ENCODE measurements at places on chromosomes 7 and 10.

GRCh38 chr7:139830782-139831501 is 1.9 kb downstream of the TBXAS1 start:
- no peak for DNase-seq

DNA sequence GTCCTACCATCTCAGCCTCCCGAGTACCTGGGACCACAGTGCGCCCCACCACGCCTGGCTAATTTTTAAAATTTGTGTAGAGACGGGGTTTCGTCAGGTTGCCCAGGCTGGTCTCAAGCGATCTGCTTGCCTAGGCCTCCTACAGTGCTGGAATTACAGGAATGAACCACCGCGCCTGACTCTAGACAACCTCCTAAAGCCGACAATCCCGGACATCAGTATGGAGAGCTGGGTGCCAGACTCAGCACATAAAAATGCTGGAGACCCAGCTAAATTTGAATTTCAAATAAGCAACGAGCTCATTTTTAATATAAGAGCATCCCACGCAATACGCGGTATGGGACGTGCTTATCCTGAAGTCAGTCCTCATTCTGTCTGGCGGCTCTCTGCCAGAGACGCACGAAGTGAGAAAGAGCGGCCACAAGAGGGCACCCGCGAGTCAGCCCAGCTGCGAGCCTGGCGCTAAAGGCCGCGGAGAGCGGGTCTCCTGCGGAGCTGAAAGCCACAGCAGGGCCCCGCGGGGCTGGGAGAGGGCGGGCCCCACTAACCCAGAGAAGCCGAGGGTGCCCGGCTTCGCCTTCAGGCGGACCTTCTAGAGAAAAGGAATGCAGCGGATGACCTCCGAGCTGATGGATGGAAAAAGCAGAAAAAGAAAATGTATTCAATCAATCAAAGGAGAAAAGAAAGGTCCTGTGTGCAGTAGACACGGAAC is 7.0 kb downstream of the CALY start:
- peak; percentile 77 for DNase-seq

- DNase-seq, result no peak
Observed at GRCh38 chr7:16833373-16833772, 28.6 kb upstream of the AGR2 start.

- no peak for DNase-seq
Observed at GRCh38 chr10:97022616-97023015, 163.1 kb downstream of the SLIT1 start.

DNA sequence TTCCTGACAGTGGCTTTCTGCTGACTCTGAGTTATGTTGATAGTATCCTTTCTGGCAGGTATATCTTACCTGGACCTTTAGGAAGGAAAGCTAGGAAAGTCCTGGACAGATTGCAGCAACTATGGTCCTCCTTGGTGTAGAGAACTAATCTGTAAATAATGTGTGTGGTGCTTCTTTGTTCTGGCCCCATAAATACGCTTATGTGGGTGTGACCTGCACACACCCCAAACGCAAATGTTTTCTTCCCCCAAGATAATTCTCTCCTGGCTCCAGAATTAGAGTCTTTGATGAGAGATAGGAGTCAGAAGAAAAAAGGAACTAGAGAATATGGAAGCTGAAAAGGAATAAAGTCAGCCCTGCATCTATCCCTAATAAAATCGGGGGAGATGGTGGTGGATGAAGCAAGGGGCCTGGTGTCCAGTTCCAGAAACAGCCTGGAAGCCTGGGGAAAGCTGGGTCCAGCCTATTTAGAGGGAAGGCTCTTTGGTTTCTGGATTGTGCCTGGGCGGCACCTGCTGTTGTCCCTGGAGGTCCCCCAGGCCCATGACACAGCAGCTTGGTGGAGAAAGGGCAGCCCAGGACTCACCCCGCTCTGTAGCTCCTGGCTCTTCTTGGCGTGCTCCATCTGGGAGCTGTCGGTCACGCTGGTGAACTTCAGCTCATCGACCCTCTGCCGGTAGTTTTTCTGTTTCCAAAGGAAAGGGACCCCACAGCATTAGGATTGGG is 38.2 kb downstream of the NRAP start:
- DNase-seq, result no peak

DNA sequence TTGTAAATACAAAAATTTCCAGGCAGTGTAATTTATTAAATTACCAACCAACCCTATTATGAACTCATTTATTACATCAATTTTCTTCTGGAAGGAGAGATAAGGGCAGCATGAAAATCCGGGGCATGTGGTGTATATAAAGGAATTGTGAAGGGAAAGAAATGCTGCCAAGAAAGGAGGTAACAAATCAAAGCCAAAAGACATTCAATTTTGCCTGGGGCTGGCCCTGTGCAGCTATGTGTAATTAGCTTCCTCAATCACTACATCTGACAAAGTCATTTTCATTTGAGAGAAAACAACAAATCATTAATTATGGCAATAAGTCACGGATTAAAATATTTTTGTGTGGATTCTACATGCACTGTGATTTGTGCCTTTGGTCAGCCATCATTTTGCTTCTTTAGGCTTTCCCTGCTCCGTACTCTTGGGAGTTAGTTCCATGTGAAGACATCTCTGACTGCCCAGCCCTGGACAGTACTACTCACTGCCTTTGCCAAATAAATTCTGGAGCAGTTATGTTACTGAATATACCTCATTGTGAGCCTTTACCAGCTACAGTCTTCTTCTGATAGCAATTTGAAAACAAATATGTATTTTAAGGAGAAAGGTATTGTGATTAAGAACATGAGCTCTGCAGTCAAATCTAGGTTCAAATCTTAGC is 191.7 kb downstream of the RELN start:
- DNase-seq, result no peak

Data from right kidney (tissue), 9 donors.